ENCODE measurements at places on chromosomes 2 and 18. TPM values are rescaled to one million over a fixed set of nuclear protein-coding genes. Genes with fewer than 3 reads are reported as not detected.

DNA sequence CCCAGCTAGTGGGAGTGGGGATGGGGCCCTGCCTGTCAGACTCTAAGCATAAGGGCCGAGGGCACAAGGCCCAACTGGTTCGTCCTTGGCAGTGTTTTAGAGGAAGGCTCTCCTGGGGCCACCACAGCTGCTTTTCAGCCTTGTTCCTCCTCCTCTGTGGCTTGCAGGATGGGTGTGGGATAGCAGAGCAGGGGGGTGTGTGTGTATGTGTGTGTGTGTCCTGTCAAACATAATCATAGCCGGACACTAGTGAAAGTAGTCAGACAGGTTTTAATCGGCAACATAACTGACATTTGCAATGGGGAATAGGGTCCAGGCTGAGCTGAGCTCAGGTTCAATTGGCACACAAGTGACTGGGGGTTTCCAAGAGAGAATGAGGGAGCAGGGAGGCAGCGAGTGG, 114.2 kb downstream of the SEPTIN10 start:
- no peak for DNase-seq

- no peak for DNase-seq
These were observed 920.6 kb upstream of the PIK3C3 start for GRCh38 chr18:41034413-41034812.

DNA sequence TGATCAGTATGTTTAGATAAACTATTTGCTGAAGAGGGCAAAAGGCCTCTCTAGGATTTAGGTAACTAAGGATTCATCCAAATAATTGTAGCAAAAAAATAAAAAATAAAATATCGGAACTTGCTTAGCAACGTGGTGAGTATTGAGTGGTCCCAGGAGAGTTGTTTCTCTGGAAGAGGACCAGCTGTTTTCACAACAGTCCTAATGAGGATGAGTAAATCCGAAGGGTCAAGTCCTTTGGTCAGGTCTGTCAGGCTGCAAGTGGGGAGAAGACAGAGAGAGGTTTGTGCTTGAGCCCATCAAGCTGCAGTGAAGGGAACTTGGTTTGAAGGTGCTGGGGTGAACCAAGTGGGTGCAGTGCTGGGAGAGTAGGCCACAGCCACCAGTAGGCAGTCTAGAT, 539.2 kb downstream of the SLC4A3 start:
- no peak for DNase-seq

DNA sequence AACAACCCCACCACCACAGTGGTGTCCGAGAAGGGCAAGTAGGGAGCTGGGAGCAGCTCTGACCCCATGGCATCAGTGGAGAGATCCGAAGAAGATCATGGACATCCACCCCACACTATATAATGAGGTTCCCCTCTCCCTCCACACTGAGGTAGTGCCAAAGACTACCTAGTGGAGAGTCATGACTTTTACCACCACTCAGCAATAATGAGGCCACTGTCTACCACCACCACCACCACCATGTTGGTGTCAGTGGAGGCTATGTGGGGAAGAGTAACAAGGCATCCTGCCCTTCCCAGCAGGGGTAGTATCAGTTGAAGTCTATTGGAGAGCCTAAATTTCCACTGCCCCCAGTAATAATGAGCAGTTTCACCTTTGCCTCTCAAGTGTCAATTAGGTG, 321.7 kb upstream of the ZC3H15 start:
- DNase-seq = no peak

DNA sequence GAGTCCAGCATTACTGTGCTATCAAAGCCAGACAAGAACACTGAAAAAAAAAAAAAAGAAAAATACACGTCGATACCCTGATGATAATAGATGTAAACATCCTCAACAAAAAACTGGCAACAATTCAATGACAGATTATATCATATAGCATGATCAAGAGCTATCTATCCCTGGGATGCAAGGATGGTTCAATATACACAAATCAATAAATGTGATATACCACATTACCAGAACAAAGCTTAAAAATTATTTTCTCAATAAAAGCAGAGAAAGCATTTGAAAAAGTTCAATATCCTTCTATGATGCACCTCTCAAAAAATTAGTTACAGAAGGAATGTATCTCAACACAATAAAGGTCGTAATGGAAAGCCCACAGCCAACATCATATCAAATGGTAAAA, 332.8 kb upstream of the MMADHC start:
- DNase-seq = no peak

Gene L3MBTL4
- total RNA-seq = 0.12 TPM

Gene LOXHD1
- total RNA-seq = not detected

DNA sequence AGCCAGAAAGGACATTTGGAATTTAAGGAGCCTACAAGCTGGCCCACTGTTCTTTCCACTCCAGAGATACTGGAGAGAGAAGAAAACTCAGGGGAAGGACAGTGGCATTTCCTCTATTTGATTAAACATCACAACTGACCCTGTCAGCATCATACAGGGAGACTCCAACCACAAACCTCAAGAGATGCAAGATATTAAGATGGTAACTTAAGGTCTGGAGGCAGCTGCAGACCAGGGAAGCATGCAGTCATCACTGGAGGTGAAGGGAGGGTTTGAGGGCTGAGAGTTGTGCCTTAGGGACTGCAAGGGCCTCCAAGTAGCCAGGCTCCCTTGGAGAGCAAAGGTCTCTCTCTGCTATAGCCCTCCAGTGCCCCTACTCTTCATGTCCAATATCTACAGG, 67.4 kb downstream of the RNF152 start:
- DNase-seq = no peak

Gene CPO
- total RNA-seq = 1.2 TPM

Gene STEAP3
- 1.4 TPM for total RNA-seq

Gene OBSL1
- total RNA-seq = 82.7 TPM

DNA sequence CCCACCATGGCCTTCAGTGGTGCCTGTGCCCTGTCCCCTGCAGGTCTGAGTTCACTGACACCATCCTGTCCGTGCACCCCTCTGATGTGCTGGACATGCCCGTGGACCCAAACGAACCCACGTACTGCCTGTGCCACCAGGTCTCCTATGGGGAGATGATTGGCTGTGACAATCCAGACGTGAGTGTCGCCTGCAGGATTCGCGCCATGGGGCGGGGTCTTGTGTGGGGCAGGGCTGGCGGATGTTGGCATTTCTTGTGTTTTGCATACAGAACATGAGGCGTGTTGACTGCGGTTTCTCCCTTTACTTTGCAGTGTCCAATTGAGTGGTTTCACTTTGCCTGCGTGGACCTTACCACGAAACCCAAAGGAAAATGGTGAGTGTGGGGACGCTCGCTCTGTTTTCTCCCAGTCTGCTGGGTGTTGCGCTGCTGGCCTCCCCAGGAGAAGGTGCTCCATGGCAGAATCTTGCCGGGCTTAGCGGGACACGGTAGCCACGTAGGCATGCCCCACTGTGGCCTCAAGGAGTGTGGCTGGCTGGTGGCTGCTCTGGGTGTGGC, 11.5 kb upstream of the D2HGDH start:
- no peak for DNase-seq

Gene IL36RN
- not detected for total RNA-seq

DNA sequence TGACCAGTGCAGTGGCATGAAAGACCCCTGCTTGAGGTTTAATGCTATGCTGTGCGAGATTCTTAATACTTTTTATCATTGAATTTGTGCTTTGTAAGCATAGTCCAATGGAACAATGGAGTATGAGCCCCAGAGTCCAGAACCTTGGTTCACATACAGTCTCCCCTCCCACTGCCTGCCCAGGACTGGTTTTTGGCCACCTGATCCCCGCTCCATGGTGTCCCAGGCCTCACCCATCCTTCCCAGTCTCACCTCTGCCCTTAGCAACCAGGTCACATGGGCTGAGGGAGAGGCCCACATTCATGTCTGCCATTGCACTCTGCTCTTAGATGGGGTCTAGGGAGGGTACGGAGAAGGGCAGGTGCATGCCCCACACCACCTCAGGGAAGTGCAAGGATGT, 6.3 kb downstream of the PDE11A start:
- no peak for DNase-seq

Gene SLC4A3
- total RNA-seq = 0.75 TPM

GRCh38 chr2:232104076-232104646, 142.6 kb downstream of the DIS3L2 start:
- DNase-seq = no peak

Gene TRIB2
- not detected for total RNA-seq

DNA sequence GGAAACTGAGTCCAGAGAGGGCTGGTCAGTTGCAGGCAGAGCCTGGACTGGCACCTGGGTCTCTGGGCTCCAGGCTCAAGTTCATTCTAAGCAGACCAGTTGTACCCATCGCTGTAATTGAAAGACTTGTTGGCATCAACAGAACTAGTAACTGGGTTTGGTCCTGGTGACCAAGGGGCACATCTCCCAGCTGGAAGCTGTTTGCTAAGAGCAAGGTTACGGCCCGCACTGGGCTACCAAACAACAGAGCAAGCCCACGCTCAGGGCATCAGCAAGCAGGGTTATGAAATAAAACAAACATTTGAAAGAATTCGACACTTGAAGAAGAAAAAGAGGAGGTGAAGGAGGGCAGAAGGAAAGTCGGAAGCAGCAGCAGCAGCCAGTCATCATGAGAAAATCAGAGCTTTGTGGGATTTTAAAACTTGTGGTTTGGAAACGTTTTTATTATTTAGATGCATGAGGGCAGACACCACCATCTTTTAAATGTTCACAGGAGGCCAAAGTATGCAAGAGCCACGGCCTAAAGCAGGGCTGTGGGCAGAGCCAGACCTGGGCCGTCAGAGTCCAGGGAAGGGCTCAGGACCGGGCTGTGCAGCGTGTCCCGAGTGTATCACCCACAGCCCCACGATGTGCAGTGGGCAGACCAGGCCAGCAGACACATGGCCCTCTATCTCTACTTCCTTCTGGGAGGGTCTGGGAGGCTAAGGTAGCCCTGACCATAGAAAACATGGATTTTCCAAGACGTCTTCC, 220.3 kb downstream of the BCL2 start:
- DNase-seq = no peak

Gene SPIRE1
- 40.2 TPM for total RNA-seq

DNA sequence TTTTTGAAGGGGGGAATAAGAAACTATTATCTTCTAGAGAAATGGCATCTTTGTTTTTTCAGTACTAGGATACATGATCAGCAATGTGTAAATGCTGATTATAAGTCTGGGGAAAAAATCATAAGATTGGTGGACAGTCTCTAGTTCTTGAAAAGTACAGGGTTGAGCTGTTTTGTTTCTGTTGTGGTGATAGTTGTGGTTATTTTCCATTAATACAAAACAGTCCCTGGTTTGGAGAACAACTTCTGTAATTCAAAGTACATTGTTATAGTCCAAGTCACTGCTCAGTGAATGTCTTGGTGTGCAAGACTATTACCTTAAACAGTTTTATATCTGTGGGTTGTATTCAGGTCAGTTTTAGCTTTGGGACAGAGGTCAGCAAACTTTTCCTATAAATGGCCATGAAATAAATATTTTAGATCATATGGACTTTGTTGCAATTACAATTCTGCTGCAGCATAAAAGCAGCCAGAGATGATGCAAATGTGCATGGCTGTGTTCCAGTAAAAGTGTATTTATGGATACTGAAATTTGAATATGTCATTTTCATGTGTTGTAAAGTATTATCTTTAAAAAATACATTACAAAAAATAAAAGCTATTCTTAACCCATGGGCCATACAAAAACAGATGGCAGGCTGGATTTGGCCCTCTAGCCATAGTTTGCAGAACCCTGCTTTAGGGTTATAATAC, 111.0 kb downstream of the CERS6 start:
- DNase-seq = no peak

GRCh38 chr18:10365021-10365500, 89.4 kb upstream of the APCDD1 start:
- DNase-seq = no peak

Gene SP5
- 1.8 TPM for total RNA-seq

Gene TXNL4A
- total RNA-seq = 120 TPM

Gene FAM228B
- 12.1 TPM for total RNA-seq

Data from Caki2 (cell line).